HS-27A (cell line): ENCODE measurements at places on chromosomes 3 and 15.

DNA sequence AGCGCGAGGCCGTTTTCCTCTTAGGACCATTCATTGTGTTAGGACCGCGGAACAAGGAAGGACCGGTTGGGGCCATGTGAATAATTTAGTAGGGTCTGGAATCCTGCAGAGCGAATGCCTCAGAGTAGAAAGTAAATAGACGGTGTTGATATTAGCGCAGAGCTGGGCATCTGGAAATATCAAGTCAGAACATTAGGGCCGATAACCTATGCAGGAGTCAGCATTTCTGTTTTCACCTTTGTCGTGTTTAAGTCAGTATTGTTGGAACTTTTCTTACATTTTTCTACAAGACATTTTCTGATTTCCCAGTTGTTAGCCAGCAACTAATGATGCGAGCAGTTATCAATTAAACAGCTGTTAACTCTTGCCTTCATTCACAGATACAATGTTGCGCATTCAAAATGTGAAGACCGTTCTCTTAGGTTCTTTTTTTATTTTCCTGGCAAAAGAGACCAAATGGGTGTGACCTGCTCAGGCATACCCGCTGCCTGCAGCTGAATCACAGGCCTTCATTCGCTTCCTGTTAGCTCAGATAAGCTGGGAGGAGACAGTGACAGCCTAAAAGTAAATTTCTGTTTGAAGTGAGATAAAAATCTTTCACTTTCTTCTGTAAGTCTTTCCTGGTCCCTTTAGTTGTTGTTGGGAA, 966 bp upstream of the PKM start:
- DNase-seq = peak; percentile 74

- DNase-seq = no peak
Observed at GRCh38 chr3:4408958-4409357, 58.1 kb downstream of the SUMF1 start.

DNA sequence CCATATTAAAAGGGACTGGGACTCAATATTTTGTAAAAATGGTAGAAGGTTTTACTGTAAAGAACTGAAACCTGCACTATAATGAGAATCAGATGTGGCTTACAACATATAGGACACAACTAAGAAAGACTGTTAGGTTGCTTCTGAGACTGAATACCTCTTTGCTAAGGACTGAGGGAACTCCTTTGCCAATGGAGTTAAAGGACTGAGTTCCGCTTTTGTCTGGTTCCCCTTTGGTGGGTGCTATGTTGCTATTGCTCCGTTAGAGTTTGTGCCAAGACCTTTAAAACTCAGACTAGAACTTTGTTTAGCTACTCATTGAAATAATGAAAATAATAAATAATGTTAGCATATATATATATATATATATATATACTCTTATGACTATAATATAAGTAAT, 147.8 kb upstream of the KCNMB2 start:
- no peak for DNase-seq

DNA sequence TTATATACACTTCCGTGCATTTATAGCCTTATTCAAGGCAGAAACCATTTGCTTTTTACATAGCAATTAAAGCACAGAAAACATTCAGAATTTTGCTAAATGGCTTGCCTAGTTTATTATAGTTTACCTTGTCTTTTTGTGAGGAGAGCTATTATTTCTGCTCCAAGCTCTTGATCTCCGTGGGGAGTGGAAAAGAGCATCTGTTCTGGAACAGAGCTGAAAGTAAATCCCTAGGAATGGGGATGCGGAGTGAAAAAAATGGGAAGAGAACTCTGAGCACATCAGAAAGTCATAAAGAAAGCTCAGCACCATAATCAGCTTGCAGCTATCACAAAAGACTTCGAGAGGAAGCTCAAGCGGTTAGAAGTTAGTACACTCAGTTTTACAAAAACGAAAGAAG, 1006.7 kb downstream of the ROBO2 start:
- no peak for DNase-seq

GRCh38 chr15:89211678-89212170, 9.7 kb downstream of the RLBP1 start:
- no peak for DNase-seq

- no peak for DNase-seq
Observed at GRCh38 chr3:194707147-194707540, 21.5 kb downstream of the FAM43A start.

DNA sequence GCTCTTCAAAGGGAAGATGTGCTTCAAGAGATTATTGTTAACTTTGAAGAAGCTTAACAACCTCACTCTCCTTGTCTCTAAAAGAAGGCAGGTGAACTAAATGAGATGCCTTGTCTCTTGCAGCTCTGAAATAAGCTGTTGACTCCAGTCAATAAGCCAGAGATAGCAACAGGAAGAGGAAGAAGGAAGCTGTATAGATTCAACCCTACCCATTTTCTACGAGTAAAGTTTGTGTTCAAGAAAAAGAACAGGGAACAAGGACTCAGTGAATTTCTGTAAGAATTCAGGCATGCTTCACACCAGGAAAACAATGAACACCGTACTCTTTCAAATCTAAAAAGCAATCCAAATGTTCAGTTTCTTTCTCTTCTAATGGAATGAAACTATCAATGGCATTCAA, 503.5 kb downstream of the MAGI1 start:
- DNase-seq = no peak

DNA sequence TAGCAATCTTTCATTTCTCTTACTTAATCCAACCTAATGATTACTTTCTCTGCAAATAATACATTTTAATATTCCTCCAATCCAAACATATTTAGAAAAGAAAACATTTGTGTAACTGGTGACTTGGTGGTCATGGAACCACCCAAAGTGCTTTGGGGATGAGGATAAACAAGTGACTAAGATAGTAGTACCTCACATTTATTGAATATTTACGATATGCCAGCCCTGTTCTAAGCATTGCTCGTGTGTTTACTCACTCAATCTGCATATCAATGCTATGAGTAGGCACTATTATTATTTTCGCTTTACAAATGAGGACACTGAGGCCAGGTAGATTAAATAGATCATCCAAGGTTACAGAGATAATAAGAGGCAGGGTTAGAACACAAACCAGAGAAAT, 189.5 kb downstream of the SHOX2 start:
- DNase-seq = no peak

DNA sequence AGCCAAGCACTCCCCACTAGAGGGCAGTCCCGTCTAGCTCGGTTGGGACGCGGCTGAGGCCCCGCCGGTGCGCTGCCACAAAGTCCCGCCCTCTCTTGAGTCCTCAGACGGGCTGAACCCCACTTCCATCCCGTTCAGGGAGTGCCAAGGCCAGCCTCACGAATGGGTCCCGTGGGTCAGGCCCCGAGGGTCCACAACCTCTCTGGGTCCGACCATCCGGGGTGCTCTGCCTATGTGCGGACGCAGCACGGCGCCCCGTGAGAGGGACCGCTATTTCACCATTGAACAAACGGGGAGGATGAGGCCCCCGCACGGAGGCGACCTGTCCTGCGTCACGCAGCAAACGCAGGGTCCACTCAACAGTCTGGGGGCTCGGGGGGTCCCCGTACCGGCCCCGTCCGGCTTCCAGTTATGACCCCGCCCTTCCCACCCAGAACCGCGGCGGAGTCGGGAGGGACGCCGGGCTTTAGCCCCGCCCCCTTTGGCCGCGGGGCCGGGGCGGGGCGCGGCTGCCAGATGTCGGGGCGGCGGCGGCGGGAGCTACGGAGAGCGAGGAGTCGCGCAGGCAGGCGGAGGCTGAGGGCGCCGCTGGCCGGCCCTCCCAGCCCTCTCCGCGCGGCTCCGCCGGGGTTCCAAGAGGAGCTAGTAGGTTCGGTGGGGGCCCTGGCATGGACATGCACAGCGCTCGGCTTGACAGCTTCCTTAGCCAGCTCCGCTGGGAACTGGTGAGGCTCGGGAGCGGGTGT, at the start of gene INKA1:
Gene INKA1, plus strand, starts transcription at position 543 of the 746 bp plus-strand sequence. Its CDS starts 132 bp downstream, at position 675.
- peak; percentile 50 for DNase-seq

- DNase-seq = no peak
Observed at GRCh38 chr3:196792771-196793170, 53.1 kb downstream of the PAK2 start.

DNA sequence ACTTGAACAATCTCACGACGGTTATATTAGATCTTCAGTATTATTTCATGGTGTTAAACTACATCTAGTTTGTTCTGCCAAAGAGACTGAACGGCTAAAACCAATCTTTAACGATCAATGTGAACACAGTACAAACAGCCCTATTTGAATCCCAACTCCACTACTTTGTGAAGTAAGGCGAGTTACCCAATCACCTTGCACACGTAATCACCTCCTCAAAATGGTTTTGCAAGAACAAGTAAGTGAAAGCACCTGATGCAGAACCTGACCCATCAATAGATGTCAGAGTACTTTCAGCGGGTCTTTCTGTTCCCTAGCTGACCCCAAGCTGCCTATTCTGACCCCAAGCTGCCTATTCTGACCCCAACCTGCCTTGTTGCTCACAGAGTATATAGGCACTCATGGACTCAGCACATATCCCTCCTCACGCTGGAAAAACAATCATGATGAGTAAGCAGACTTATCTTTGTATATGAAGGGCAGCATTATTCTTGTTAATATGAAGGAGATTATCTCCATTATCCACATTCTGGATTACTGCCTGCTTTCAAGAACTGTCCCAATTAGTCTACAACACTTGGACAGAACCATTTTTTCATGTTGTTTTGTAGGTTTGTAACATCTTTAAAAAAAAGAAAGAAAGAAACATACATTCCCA, 3.7 kb downstream of the KPNA1 start:
- DNase-seq = no peak

DNA sequence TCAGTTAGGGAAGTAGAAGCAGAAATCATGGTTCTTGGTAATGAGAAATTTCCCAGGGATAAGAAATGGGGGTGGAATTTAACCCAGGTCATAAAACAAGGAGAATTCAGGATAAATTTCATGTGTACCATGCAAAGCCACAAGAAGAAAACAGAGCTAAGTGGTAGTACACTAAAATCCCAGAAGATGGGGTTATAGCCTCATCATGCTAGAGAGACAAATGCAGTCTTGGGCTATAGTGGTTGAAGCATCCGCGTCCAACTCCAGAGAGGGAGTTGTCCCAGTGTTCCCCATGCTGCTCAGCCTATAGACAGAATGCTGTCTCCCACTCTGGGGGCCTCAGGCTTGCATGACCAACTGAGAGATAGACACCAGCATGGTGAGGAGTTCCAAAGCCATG, 36.2 kb upstream of the CLRN1 start:
- DNase-seq = no peak

- no peak for DNase-seq
Observed at GRCh38 chr3:99845999-99846398, 28.3 kb downstream of the CMSS1 start.

- DNase-seq = no peak
Observed at GRCh38 chr3:183577346-183577745, 21.8 kb upstream of the KLHL6 start.

GRCh38 chr3:101994386-101994785, 145.1 kb downstream of the NFKBIZ start:
- no peak for DNase-seq

GRCh38 chr3:129536804-129537203, 6.2 kb upstream of the H1-8 start:
- no peak for DNase-seq

- DNase-seq = peak; percentile 91
Observed at GRCh38 chr3:151976211-151977050, 103.0 kb downstream of the SUCNR1 start.

GRCh38 chr3:66362541-66362941, 138.3 kb downstream of the LRIG1 start:
- peak; percentile 86 for DNase-seq

- peak; percentile 96 for DNase-seq
Observed at GRCh38 chr3:30342318-30343060, 263.9 kb upstream of the TGFBR2 start.

DNA sequence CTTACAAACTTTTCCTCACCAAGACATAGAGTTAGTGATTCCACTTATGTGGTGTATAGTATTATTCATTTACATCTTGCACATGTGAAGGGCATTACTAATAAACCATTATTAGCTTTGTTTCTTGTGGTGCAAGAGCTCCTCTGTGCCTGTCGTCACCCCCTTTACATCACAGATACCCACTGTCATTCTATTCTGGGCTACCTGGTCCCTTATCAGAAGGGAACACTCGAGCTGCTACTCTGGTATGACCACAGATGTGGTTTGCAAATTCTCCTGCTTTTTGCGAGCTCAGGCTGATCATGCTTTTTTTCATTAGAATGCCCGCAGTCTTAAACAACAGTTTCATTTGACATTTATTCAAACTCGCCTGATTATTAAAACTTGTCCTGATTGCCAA, 13.9 kb upstream of the SENP2 start:
- no peak for DNase-seq

DNA sequence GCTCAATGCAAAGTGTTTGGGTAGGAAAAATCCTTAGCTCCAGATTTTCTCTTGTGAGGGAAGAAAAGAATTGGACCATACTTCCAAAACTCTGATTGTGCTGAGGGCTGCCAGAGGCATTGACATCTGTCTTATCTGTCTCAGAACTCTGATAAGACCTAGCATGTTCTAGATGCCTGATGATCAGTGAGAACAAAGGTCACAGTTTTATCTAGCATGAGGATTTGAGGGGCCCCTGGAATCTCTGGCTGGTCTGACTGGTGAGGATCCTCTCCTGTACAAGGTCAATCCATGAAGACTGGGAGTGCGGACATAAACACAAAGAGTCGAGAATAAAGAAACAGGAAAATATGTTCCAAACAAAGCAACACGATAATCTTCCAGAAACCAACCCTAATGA, 40.1 kb downstream of the GPR149 start:
- DNase-seq = no peak

DNA sequence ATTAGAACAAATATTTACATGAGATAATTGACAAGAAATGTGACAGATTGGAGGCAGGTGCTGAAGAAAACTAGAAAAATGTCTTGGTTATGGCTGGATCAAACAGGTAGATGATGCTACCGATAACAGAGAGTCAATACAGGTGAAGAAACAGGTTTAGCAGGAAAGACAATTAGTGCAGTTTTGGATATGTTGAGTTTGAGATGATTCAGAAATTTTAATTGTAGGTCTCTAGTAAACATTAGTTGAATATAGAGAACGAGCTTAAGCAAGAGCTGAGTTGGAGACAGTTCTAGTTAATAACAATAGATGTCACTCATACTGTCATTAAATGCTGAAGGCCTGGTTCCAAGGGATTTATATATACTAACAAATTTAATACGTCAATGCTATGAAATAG, 524.4 kb downstream of the NSUN3 start:
- no peak for DNase-seq

GRCh38 chr15:84898761-84899160, 14.3 kb downstream of the SLC28A1 start:
- DNase-seq = no peak

GRCh38 chr3:39937315-39937714, 127.9 kb downstream of the MYRIP start:
- DNase-seq = no peak

- DNase-seq = peak; percentile 33
Observed at GRCh38 chr3:71510510-71510909, 73.0 kb downstream of the FOXP1 start.
